ENCODE measurements at places on chromosomes 4 and X.
A peak's percentile ranks its signal among the peaks of the same experiment; 100 is the strongest.

GRCh38 chrX:135605906-135606305 is 85.4 kb downstream of the INTS6L start:
- DNase-seq: no peak

DNA sequence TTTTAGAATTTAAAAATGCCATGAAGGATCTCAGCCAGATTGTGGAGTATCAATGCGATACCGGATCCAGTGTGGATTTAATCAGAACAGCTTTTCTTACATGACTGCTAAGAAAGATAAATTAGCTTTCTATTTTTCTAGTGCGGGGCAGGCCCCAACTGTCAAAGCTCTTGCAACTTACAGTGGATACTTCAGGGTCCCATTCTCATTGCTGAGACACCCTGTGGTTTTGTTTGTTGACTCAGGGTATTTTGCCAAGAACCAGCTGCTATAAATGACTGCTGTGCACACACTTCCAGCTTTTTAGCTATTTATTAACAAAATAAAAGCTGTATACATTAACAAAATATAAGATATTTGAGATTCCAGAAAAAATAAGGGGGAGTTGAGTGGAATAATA is 166.4 kb downstream of the DCLK2 start:
- no peak for DNase-seq

DNA sequence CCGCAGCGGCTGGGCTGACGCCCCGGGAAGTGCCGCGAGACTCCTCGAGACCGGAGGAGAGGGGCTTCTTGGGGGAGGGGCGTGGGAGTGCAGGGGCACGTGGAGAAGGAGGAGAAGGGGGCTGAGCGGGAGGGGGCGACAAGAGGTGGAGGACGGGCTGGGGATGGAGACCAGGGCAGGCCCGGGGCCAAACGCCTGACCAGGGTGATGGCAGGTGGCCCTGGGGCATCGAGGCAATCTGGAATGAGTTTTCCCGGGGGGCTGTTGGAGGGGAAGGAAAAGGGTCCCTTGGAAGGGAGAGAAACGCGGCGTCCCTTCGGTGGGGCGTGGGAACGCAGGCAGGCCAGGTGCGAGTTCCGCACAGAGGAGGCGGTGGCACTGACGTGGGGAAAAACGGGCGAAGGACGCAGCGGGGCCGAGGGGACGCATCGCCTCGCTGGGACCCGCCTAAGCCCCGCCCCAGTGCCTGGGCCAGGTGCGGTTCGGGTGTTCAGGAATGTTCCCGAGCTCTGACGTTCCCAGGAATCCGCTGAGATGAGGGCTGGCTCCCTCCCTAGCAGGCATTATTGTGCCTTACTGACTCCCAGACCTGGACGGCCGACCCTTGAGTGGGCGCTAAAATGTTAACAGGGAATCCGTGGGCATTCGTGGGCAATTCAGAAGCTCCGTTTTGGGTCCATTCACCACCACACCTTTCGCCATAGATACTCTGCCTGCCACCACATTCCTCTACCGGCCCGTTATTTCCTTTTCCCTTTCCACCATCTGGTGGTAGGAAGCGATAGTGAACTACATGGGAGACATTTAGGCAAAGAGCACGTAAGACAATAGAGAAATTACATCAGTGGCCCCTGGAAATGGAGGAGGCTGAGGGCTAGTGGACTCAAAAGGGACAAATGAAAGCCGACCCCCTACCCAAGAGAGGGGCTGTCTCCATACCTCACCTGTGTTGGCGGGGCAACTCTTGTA is 795 bp upstream of the SH3KBP1 start:
- DNase-seq: peak; percentile 12

GRCh38 chr4:138538743-138539142 is 296.6 kb upstream of the SLC7A11 start:
- no peak for DNase-seq

DNA sequence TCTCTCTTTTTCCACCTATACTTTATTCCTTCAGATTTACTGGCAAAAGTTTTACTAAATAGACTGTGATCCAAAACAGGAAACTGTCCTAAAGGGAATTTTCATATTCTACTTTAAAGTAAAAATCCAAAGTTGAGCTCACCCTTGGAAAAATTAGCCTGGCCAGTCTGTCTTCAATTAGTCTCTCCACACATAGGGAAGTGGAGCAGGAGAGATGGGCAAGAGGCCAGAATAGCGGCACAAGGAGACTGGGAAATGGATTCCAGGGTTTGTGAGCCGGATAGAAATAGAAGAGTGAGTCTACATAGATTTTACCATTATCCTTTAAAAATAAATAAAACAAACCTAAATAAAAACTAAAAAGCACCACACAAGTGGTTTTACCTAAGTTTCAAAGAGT is 16.2 kb upstream of the FRMD7 start:
- DNase-seq: no peak

GRCh38 chr4:113398441-113399143 is 349.1 kb downstream of the ANK2 start:
- DNase-seq: no peak

GRCh38 chrX:15751155-15751819 is 13.2 kb downstream of the CA5B start:
- DNase-seq: no peak

GRCh38 chr4:185965426-185966384 is 103.3 kb upstream of the TLR3 start:
- no peak for DNase-seq

DNA sequence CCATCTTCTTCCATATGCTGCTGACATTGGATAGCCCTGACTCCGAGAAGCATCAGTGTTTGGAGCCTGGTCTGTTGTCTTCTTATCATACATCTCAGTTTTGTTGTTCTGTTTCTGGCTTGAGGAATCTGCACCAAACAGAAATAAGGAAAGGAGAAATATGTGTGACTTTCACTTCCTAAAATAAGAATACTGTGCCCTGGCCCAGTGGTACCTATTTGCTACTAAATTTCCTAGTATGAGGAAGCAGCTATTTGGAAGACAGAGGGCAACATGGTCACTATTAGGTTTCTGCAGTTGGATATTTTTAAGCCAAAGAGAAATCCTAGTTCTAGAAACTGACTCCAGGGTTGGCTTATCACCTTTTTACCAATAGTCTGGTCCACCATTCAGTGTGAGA is 16.8 kb downstream of the CT47C1 start:
- DNase-seq: no peak

GRCh38 chr4:149531861-149532260 is 283.8 kb downstream of the IQCM start:
- DNase-seq: no peak

- no peak for DNase-seq
Measured at GRCh38 chrX:133607419-133608348, 192.4 kb upstream of the GPC4 start.

DNA sequence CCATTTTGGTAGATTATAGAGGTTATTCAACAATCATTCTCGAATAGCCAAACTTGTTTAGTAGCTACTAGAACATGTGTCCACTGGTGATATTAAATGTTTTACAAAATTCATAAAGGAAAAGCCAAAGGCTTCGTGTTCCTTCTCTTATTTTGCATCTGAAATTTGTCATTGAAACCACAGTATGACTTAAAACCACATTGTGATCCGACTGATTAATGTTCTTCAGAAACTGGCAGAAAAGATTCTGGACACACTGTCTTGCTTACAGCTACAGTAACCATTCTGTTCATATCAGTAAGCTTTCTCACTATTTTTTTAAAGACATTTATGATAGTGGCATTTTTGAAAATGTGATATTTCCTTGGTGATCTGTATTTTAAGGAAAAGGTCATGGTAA is 2.6 kb upstream of the SMARCA1 start:
- no peak for DNase-seq

DNA sequence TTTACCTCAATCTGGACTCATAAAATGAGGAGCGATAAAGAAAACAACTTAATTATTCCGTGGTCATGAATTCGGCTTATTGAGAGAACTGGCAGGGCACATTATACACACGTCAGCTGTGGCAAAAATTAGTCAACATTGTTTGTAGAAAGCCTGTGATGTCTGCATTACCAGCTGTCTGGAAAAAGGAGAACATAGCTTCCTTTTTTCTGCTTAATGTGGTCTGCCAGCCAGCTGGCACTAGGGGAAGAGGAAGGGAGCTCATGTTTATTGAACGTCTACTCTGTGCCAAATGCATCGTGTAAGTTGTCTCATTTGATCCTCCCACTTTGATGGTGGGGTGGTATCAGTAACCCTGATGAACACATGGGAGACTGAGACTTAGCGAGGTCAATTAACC is 367.6 kb downstream of the ARHGAP24 start:
- DNase-seq: peak; percentile 32

DNA sequence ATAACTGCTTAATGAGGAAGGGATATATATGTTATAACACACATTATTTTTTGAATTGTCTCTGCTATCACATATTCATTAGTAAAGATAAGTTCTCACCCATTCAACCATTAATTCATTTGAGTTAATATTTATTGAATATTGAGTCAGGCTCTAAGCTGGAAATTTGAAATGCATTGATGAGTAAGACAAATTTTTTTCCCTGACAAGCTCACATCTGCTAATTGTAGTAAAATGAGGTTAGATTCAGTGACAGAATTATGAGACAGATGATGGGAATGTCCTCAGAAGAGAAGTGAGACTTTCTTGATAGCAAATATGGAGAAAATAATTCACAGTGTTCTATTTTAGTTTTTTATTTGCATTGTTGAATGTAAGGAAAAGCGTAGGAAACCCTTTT is 194.3 kb downstream of the SLC4A4 start:
- no peak for DNase-seq

GRCh38 chrX:13387666-13388494 is 68.0 kb upstream of the ATXN3L start:
- no peak for DNase-seq

DNA sequence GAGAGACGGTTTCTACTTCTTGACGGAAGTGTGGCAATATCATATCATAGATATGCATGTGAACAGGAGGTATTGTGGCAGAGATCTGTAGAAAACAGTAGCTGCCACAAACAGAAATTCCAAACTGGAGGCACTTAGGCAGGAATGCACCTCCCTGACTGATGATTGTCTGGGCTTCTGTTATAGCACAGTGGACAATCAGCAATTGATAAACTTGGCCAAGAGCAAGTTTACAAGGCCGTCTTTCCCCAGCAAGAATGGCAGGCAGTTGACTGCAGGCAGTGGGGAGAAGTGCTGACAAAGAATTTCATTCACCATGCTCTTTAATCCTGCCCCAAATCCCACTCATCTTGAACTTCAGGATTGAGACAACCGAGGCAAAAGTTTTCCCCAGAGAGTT is 114.4 kb upstream of the STOX2 start:
- no peak for DNase-seq

DNA sequence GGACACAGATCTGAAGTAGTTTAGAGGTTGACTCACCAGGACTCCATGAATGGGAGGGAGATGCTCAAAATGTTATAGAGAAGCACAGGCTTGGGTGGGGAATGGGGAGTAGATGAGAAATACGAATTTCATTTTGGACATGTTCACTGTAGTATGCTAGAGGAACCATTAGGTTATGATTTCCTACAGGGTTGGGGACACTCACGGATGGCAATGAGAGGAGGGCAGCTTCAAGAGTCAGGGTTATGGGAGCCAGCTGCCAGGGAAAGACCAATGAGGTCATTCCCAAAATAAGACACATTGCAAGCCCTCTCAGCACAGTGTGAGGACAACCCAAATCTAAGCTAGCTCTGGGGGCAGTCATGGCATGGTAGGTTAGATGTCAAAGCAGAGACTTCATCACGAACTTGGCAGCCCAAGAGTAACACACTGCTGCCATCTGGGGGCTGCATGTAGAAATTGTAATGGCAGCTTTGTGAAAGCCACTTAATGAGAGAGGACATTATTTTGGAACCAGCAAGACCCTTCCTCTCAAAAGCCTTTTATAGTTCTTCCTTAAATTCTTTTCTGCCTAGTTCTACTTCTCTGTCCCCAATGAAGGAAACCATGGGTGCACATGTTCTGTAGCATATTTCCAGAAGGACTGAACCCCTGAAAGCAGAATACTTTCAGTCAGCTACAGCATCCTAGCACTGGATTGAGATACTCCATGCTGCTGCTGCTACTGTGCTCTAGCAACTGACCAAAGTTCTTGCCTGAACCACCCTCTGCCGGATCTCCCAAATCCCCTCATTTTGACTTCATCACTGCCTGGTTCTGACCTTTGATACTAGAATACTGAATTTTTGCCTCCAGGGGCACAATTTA is 16.2 kb upstream of the ZCCHC12 start:
- peak; percentile 0 for DNase-seq

DNA sequence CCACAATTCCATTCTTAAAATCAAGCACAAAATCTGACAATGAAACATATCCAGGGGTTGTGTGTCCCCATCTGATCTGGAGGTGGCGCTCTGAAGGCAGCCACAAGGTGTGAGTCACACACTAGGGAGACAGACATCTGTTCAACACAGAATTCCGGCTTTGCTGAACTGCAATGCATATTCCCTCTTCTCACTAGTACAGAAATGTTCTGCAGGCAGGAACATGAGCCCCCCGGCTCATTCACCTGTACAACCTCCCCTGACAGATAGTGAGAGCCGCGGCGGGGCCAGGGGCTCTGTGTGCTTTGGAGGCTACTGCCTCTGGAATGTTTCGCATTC is 41.9 kb downstream of the WDR1 start:
- no peak for DNase-seq

GRCh38 chr4:10456595-10457254 is 501 bp downstream of the ZNF518B start:
- peak; percentile 26 for DNase-seq

DNA sequence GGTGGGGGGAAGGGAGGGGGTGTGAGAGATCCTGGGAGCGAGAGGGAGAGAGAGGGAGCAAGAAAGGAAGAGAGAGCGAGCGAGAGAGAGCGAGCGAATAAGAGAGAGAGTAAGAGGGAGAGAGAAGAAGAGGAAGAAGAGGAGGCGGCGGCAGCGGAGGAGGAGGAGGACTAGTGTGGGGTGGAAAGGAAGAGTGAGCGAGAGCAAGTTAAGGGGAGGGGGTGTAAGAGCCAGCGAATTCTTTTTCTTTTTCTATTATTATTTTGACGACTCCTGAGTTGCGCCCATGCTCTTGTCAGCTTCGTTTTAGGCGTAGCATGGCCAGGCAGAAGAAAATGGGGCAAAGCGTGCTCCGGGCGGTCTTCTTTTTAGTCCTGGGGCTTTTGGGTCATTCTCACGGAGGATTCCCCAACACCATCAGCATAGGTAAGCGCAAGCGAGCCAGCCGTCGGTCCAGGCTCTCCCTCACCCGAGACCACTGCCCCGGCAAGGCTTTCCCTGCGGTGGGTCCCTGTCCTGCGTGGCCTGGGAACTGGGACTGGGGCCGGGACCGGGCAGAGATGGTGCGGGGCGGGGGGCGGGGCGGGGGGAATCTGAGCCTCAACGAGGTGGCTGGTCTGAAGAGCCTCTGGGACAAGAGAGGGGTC is at the start of gene GRIA3:
TSS of gene GRIA3 (plus strand) at position 60 of the 647 bp plus-strand sequence. CDS start at position 318, 258 bp downstream.
- DNase-seq: no peak

- peak; percentile 8 for DNase-seq
Measured at GRCh38 chr4:83639849-83640493, 104.1 kb downstream of the GPAT3 start.
